ENCODE measurements at places on chromosomes 12 and 14. TPM values are rescaled to one million over a fixed set of nuclear protein-coding genes. Genes with fewer than 3 reads are reported as not detected.

Gene FITM1
- under 0.01 TPM for total RNA-seq

Gene PUS1
- total RNA-seq = 14.9 TPM

Gene INSM2
- total RNA-seq = not detected

Gene GLI1
- not detected for total RNA-seq

Gene HSPB8
- 0.91 TPM for total RNA-seq

Gene KERA
- not detected for total RNA-seq

Gene ETV6
- total RNA-seq = 5.8 TPM

Gene FAM161B
- 1.9 TPM for total RNA-seq

Gene METTL25
- 11.7 TPM for total RNA-seq

Gene KRT83
- total RNA-seq = not detected

Gene TMEM229B
- total RNA-seq = 0.15 TPM

Measured in epithelial cell of umbilical artery (primary cell).